ENCODE measurements at places on chromosomes 5 and 9.
A peak's percentile ranks its signal among the peaks of the same experiment; 100 is the strongest.

GRCh38 chr5:11672385-11673085 is 231.7 kb downstream of the CTNND2 start:
- no peak for DNase-seq

DNA sequence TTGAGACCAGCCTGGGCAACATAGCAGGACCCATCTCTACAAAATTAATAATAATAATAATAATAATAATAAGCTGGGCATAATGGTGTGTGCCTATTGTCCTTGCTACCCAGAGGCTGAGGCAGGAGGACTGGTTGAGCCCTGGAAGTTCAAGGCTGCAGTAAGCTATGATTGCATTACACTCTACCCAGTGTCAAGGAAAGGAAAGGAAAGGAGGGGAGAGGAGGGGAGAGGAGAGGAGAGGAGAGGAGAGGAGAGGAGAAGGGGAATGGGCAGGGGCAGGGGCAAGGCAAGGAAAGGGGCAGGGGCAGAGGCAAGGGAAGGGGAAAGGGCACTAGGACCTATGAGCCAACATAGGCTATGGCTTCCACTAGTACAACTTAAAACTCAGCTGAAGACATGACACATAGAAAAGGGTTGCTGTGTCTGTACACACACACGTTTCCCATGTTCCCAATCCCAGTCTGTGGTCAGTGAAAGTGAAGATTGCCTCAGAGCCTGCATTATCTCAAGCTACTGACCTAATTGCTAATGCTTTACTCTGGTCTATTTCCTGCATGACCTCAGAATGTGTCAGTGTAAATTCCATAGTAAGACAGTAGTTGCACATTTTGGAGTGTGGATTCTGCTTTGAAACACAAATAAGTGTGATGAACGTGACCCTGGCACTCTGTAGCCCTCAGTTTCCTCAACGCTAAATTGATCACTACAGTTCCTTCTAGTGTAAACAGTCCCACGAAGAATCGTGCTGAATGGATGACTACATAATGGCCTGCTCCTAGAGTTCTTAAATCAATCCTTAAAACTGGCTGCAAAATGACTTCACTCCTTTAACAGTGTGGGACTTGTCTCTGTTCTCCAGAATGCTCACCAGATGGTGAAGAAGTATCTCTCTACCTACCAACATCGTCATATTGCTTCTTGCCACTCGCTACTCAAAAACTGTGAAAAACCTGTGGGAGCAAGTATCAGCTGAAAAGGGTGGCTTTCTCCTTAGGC is 497.0 kb downstream of the RAB3C start:
- no peak for DNase-seq

DNA sequence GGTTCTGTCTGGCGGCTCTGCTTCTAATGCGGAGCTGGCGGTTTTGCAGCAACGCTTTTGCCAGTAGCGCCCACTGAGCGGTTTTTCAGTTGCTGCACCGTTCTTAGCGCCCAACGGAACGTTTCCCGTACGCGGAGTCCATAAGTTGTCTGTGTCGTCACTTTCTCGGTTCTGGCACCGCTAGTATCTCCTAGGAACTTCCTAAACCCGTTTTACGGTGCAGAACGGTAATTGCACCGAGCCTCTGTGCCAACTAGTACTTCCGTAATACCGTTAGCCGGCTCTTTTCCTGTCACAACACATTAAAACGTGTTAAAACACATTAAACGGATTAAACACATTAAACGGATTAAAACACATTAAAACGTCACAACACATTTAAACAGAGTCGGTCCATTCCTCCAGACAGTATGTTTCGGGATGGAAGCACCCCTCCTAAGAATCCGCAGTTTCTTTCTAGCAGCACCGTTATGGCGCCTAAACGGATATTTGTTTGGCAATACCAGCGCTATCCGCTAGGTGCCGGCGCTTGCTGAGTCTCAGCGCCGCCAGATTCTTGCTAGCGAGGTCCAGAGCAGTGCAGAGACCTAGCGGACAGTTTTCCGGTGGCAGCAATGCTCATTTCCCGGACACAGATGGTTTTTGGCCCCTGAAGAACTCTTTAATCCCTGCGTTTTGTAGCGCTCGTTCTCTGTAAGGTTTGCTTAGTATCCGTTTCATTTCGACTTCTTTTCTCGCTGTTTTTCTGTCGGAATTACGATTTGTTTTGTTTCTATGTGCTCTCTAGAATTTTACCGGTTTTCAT is 45.4 kb downstream of the ANXA2R start:
- DNase-seq, result peak; percentile 86

GRCh38 chr9:126705767-126706697 is 92.3 kb downstream of the LMX1B start:
- DNase-seq, result peak; percentile 58

DNA sequence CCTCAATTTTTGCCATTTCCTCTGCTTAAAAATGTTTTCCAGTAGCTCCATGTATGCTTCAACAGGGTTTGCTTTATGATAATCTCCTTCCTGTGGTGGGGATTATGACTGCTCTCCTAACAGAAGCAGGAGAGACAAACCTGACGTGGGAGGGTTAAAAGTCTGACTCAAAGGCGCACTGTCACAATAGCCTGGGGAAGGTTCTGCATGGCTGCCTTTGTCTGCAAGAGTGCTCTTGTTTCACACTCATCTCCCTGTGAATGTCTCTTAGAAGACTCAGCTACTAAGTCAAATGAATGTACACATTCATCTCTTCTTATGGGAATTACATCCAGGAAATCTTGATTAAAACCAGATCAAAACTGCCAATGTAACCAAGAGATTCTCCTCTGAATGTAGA is 90.9 kb upstream of the MTAP start:
- no peak for DNase-seq

DNA sequence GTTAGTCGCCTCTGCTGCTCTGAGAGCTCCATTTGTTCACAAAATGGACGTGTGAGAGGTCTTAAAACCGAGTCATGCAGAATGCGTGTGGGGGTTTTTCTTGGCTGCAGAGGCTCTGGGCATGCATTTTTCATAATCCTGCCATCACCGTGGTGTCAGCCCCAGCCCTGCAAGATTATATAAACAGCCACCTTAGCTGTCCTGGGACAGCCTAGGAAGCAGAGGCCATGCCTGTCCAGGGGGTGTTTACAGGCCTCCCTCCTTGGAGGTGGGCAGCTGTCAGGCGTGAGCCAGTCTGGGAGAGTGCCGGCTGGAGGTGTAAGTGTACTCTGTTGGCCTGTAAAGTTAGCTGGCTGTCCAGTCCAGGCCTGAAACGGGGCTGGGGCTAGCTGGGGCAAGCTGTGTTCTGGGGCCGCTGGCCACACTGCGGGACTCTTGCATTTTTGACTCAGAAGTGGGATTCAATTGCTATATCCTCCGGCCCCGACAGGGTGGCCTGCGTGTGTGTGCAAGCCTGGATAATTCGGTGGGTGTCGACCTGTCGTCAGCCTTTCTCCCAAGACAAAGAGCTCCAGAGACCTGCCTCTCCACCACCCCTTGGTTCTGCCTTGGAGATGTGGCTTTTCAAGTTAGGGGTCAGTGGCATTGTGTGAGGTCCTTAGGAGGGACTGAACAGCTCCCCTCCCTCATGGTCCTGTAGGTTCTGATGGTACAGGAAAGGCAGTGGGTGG is 2.4 kb downstream of the WNK2 start:
- no peak for DNase-seq

DNA sequence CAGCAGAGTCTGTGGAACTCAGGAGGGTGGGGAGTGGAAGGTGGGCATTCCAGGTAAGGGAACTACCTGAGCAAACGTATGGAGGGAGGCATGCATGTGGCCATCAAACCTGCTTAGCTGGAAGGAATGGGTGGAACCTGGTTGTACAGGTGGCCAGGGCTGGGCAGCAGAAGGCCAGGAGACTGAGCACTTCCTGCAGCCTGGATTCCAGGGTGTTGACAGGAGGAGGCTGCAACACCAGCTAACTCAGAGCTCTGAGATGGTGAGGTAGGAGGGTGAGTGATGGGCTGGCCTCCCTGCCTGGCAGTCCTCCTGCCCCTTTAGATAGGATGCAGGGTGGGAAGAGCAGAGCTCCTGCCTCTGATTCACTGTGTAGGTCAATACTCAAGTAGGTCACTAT is 92.5 kb upstream of the CPEB4 start:
- DNase-seq, result no peak

DNA sequence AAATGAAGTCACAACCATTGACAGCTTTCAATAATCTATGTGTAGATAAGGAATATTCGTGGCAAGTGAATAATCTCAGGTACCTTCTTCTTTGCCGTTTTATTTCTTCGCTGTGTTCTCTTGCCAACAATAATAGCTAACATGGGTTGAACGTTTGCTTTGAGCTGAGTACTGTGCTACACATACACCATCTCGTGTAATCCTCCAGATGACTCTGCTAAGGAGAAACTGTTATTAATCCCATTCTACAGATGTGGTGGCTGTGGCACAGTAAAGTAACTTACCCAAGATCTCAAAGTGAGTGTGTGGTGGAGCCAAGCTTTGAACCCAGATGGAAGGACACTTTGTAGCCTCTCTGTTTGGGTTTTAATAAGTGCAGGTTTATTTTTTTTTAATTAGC is 179.7 kb downstream of the C9orf152 start:
- DNase-seq, result no peak

DNA sequence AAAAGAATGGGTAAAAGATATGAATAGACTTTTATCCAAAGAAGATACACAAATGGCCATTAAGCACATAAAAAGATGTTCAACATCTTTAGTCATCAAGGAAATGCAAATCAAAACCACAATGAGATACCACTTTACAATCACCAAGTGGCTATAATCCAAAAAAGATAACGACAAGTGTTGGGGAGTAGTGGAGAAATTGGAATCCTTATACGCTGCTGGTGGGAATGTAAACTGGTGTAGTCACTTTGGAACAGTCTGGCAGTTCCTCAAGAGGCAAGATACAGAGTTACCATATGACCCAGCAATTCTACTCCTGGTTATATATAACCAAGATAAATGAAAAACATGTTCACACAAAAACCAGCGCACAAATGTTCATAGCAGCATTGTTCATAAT is 234.9 kb downstream of the SPATA31D1 start:
- DNase-seq, result no peak

GRCh38 chr5:7169240-7169878 is 226.6 kb upstream of the ADCY2 start:
- DNase-seq, result no peak

- DNase-seq, result no peak
Measured at GRCh38 chr5:141787376-141787775, 90.8 kb downstream of the PCDH1 start.

DNA sequence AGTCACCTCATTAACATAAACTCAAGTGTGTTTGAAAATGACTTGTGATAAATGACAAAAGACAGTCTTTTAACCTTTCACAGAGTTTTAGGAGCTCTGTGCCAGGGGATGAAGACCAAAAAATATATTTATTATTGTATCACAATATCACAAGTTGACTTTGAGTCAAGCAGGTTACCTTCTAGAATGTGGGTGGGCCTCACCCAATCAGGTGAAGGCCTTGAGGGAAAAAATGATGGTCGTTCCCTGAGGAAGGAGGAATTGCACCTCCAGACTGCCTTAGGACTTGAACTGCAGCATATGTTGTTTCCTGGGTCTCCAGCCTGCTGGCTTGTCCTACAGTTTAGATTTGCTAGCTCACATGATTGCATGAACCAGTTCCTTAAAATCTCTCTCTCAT is 41.6 kb upstream of the PANK3 start:
- DNase-seq, result no peak

GRCh38 chr9:13993632-13994185 is 320.2 kb downstream of the NFIB start:
- DNase-seq, result no peak

DNA sequence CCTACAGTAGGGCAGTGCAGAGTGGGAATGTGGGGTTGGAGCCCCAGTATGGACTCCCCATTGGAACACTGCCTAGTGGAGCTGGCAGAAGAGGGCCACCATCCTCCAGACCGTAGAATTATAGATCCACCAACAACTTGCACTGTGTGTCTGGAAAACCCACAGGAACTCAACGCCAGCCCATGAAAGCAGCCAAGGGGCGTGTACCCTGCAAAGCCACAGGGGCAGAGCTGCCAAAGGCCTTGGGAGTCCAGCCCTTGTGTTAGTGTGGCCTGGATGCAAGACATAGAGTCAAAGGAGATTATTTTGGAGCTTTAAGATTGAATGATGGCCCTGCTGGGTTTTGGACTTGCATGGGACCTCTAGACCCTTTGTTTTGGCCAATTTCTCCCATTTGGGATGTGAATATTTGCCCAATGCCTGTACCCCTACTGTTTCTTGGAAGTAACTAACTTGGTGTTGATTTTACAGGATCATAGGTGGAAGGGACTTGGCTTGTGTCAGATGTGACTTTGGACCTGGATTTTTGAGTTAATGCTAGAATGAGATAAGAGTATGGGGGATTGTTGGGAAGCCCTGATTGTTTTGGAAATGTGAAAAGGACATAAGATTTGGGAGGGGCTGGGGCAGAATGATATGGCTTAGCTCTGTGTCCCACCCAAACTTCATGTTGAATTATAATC is 266.8 kb downstream of the SEMA5A start:
- no peak for DNase-seq

DNA sequence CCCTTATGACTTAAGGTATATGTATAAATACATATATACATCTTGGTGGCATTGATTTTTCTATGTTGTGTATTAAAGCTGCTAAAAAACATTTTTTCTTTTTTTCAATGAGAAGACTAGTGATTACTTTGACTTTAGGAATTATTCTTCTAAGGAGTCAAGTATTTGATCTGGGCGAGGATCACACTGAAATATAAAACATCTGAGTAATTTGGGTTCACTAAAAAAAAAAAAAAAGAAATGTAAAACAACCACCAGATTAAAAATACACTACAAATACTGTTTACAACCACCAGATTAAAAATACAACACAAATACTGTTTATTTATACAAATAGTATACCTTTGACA is 9.0 kb downstream of the UBAP1 start:
- DNase-seq, result no peak

GRCh38 chr5:116473706-116474105 is 100.9 kb downstream of the SEMA6A start:
- DNase-seq, result no peak

GRCh38 chr5:175711472-175712312 is 53.8 kb downstream of the HRH2 start:
- DNase-seq, result peak; percentile 48

GRCh38 chr5:84599964-84600363 is 215.3 kb upstream of the EDIL3 start:
- DNase-seq, result no peak
